ENCODE measurements at places on chromosomes 2 and 18.
A peak's percentile ranks its signal among the peaks of the same experiment; 100 is the strongest.

DNA sequence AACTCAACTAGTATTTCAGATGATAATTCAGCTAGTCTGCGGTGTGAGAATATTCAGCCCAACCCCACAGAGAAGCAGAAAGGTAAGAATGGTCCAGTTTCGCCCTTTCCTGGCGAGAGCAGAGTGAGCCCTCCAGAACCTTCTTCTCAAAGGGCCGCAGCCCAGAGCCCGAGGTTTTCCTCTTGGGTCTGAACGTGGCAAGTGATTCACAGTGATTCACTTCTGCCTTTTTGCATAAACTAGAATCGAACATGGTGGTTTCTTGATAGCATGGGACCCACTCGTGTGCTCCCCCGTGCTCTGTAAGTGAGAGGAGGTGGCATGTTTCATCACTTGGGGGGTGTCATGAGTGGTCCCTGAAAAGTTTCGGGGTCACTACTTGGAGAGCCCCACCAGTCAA lies 24.2 kb downstream of the TRAF3IP1 start:
- no peak for DNase-seq

GRCh38 chr2:195333869-195334268 lies 323.2 kb upstream of the SLC39A10 start:
- no peak for DNase-seq

GRCh38 chr2:1584691-1585485 lies 159.4 kb downstream of the PXDN start:
- DNase-seq: no peak

DNA sequence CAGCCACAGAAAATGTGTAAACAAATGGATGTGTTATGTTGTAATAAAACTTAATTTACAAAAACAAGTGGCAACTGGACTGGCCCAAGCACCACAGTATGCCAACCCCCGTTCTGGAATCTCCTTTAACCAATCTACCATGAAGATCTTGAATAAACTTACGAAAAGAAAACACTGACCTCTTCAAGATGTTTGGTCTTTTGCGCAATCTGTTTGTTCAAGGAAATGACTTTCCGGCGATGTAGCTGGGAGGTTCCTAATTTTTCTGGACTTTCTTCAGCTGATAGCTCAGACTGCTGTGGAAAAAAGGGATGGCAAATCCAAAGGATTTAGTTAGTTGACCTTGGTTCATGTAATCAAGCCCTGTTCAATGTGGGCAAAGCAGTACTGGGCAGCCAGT lies 55.7 kb downstream of the CCDC93 start:
- DNase-seq: no peak

- DNase-seq: peak; percentile 50
These were observed 779 bp downstream of the PTPRN start for GRCh38 chr2:219308142-219309101.

DNA sequence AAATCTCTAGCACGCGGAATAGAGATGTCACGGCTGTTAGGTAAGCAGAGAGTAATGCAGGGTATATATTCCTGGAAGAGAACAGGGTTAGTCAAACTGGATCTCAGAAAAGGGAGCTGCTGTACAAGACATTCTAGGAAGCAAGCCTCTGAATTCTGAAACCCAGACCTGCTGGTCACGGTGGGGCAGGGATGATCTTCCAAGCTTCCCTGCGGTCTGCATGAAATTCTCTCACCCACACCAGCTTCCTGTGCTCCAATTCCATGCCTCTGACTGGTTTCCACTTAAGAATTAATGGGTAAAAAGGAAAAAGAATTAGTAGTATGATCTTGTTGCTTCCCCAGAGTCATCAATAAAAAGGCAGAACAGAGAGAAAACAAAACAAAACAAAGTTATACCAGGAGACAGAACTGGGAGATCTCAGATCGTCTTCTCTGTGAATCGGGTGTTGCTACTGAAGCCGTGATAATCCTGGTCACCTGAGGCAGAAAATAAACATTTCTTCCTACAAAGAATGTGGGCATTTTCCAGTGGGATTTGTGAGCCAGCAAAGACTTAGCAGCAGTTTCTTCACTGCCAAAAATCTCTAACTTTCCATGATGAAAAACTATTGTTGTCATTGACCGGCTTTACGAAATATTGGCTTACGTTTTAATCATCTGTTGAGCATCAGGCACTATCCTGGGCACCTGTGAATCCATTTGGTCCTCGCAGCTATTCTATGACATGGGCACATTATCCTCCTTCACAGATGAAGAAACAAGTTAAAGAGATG lies 5.3 kb upstream of the CYP27C1 start:
- DNase-seq: no peak

GRCh38 chr18:23194997-23195957 lies 60.0 kb downstream of the CABLES1 start:
- DNase-seq: no peak

DNA sequence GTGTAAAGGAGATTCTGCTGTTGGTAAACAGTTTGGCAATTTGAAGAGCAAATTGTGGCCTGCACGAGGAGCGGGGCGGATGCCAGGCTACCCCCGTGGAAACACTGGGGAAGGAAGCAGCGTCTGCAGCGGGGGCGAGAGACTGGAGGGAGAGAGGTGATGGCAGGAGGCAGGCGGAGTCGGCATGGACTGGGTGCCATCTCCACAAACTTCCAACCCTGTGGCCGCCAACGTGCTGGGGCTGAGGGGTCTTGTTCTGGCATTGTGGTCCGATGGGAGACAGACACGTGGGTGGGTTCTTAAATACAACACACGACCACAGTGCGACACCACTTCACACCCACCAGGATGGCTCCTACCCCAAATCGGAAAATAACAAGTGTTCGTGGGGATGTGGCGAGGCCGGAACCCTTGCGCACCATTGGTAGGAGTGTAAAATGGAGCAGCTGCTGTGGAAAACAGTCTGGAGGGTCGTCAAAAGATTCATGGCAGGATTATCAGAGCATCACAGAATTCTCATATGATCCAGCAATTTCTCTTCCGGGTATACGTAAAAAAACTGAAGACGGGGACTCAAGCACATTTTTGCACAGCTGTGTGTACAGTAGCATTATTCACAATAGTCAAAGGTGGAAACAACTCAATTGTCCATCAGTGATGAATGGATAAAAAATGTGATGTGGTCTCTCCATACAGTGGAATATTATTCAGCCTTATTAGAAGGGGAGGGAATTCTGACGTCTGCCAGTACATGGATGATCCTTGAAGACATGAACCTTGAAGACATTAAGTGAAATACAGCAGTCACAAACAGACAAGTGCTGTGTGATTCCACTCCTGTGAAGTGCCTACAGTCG lies 82.4 kb upstream of the HPCAL1 start:
- DNase-seq: no peak

DNA sequence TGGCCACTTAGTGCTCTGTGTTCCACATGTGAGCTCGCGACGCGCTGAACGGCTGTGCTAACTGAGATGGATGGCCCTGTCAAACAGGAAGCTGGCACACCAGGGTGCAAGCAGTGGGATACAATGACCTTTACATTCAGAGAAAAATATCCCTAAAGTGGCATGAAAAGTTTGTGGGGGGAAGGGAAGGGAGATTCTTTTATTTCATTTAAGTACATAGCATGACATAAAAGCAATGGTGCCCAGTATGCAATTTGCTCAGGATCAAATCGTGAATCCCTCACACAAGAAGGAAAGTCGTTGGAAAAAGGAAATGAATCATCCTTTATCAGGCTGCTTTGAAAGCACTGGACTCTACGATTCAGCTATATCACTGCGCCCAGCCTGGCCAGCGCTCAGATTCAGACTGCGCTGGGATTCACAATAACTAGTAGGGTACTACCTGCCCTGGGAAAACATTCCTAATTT lies 26.0 kb downstream of the SATB2 start:
- no peak for DNase-seq

GRCh38 chr2:20479835-20480234 lies 33.0 kb downstream of the RHOB start:
- DNase-seq: no peak

- DNase-seq: no peak
These were observed 106.7 kb downstream of the METTL8 start for GRCh38 chr2:171327043-171327496.

Measured in activated naive CD4-positive, alpha-beta T cell (primary cell).